Suppressor macrophage (primary cell): ENCODE measurements at places on chromosomes 5 and 9.

GRCh38 chr5:43110606-43111170 lies 10.0 kb upstream of the ZNF131 start:
- no peak for DNase-seq

- DNase-seq, result no peak
Measured at GRCh38 chr5:123439709-123440108, 16.5 kb upstream of the CEP120 start.

DNA sequence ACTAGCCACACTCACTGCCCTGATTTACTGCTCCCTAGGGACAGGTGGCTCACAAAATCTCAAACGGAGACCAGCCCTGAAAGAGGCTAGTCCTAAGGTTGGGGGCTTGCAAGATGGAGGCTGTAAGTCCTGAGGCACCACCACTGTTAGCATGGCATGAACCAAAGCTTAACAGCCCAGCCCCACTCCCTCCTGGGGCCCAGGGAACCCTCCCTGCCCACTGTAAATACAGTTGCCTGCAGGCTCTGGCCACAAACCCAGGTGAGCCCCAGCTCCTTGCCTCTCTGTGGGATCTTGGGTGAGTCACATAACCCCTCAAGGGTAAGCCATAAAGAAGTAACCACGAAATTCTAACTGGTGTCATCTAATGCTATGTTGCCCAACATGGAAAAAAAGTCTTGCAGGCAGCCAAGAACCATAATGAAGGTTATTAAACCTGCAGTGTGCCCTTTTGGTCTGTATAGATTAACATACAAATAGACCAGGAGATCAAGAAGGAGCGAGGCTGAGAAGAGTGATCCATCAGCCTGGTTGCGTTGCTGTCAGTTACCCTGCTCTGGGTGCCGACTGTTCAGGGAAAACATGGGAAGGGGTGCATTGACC lies 1.7 kb upstream of the POMT1 start:
- no peak for DNase-seq

- no peak for DNase-seq
Measured at GRCh38 chr9:86521977-86522376, 167.8 kb upstream of the TUT7 start.

GRCh38 chr5:96854067-96854466 lies 22.2 kb upstream of the ERAP2 start:
- DNase-seq, result no peak

DNA sequence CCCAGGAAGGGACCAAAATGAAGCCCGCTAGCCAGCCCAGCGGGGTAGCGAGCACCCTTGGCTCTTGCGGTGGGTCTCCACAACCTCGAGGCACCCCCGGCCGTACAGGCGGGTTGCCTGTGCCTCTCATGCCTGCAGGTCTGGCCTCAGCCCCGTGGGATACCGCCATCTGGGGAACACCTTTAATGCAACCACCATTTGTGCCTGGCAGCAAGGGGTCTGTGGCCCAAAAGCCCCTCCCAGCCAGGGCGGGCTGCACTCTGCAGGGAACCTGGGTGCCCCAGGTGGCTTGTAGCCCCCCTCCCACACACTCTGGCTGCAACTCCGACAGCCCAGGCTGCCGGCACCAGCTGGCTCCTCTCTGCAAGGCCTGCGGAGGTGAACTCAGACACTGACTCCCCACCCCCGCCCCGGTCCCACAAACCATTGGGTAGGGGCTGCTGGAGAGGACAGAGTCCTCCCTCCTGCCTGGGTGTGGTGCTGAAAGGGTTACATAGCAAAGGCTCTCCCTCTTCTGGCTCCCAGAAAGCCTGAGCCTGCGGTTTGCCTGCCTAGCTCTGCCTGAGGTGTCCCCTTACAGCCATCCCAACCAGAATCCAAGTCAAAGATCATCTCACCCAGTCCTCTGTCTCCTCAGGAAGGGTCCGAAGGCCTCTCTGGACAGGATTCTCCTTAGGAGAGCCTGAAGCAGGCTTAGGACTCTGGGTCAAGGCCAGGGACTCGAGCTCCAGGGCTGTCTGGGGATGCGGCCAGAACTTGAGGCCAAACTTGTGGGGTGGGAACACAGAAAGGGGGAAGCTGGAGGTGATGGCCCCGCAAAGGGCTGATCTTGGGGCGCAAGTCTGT lies 109.4 kb downstream of the PSD2 start:
- DNase-seq, result no peak

DNA sequence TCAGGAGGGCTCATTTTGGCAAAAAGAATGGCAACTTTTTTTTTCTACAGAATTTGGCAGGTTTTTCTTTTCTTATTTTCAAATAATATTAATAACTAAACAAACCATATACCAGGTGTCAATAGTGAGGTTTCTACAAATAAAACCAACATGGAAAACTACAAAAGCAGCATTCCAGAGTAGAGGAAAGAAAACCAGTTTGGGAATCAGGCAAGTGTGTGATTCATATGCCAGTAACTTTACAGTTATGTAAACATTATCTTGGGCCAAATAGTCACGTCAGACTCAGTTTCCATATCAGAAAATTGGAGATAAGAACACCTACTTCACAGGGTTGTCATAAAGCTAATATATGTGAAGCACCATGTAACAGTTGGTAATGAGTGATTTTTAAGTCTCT lies 51.7 kb downstream of the FBXW11 start:
- no peak for DNase-seq

GRCh38 chr9:7592321-7593316 lies 207.0 kb downstream of the DMAC1 start:
- DNase-seq, result no peak

- no peak for DNase-seq
Measured at GRCh38 chr9:13296972-13297371, 17.5 kb upstream of the MPDZ start.

DNA sequence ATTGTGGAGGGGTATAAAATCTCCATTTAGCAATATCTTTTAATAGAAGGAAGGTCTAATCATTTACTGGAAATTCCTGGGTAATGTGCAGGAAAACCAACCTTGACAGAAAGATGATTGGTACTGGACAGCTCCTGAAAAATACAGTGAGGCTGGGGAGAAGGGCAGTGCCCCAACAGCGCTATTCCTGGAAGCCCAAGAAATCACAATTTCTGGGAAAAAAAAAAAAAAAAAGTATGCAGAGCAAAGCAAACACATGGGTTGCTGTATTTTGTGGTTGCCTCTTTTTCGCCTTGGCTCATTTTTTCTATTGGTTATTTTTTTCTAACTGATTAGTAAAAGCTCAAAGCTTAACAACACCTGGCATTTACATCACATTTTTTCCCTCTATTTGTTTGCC lies 249.7 kb downstream of the ENC1 start:
- no peak for DNase-seq
